ENCODE measurements at places on chromosomes 6 and 20.
A peak's percentile ranks its signal among the peaks of the same experiment; 100 is the strongest.

- no peak for DNase-seq
These were observed 229.6 kb downstream of the EYA2 start for GRCh38 chr20:47124181-47124717.

- DNase-seq: no peak
These were observed 53.9 kb downstream of the FAM50B start for GRCh38 chr6:3902871-3903648.

- DNase-seq: no peak
These were observed 11.0 kb upstream of the ELOVL5 start for GRCh38 chr6:53359843-53360092.

GRCh38 chr20:45318948-45319347 is 10.8 kb upstream of the MATN4 start:
- no peak for DNase-seq

DNA sequence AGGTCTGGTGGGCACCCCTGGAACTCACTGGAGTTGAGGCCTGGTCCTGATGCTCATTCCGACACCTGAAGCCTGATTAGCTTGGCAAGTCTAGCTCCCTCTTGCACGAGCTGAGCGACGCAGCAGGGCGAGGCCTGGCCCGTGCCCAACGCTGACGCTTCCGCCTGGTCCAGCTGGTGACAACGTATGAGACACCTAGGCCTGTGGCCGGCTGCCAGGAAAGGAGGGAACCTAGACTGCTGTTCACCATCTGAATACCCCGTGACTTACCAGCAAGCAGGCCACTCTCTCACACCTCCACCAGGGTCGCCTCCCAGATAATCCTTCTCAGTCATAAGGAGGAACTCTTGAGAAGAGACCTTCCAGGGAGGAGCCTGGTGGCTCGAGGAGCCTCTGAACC is 24.5 kb downstream of the YTHDF1 start:
- no peak for DNase-seq

- no peak for DNase-seq
These were observed 63.0 kb downstream of the MYB start for GRCh38 chr6:135243871-135244796.

- DNase-seq: no peak
These were observed 47.6 kb upstream of the SIM1 start for GRCh38 chr6:100512203-100512862.

DNA sequence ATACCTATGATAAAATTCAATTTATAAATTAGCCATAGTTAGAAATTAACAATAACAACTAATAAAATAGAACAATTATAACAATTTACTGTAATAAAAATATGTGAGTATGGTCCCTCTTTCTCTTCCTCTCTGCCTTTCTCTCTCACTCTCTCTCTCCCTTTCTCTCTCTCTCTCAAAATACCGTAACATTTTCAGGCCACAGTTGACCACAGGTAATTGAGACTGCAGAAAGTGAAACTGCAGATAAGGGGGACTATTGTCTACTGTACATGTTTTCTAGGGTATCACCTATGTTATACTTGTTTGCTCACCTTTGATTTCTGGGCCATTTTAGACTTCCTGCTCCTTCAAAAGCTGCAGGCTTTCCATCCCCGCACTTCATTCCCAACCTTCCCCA is 46.8 kb downstream of the LY86 start:
- no peak for DNase-seq

- DNase-seq: peak; percentile 41
These were observed 968 bp downstream of the PHF3 start for GRCh38 chr6:63636518-63637021.

DNA sequence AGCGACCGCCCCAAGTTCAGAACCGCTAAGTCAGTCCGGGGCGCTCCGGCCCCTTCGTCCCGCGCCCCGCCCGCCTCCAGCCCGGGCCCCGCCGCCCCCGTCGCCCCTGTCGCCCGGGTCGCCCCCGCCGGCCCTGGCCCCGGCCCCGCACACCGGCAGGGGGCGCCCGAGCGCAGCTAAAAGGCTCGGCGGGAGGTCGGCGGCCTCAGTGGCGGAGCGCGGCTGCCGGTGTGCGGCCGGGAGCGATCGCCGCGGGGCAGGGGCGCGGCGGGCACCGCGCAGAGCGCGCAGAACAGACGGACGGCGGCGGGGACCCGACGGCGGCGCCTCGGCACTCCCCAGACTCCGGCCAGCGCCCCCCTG is at the start of gene FNDC1:
Gene FNDC1 (plus strand): TSS at position 208 of the 363 bp plus-strand sequence. CDS start 197 bp downstream, outside the sequence.
- no peak for DNase-seq

GRCh38 chr20:9949563-9949962 is 85.2 kb upstream of the ANKEF1 start:
- DNase-seq: no peak

- no peak for DNase-seq
These were observed 1.3 kb downstream of the GCLC start for GRCh38 chr6:53543359-53544216.

- DNase-seq: no peak
These were observed 16.2 kb downstream of the LATS1 start for GRCh38 chr6:149701714-149702113.

DNA sequence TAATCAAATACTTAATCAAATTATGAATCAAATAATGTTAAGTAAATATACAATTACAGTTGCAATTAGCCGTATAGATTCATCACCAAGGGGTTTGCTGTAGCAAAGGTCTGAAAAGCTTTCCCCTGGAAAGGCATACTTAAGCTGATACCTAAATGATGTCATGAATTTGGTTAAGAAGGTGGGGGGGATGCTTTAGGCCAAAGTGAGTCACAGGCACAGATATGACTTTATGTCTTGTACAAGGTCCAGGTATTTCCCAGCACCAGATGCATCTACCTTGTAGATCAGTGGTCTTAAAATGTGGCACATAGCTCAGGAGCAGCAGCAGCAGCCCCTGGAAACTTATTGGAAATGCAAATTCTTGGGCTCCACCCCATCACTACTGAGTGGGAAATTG is 557.3 kb upstream of the CDH4 start:
- no peak for DNase-seq

DNA sequence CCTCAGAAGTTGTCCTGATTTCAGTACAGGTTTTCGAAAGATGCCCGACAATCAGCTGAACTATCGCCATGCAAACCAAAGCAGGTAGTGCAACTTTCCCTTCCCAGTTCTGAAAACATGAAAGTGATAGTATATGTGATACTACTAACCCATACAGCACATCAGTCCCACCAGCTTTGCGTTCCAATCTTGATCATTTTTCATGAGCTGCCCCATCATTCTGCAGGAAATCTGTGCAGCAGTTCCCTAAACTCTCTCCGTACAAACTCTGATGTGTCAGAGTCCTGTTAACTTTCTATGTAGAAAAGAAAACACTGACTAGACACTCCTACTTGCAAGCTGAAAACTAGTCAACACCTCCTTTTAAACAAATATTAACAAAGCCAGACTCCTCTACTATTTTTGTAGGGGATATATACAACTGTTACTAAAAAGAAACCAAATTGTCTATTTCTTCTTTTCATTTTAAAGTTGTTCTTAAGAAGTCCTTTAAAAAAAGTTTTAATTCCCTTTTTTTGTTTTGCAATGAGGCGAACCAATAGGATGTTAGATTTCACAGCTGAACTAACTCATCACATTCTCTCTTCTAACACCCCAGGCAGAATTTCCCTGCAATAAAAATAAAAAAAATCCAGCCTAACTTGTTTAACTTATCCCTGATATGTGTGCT is 99.6 kb upstream of the DST start:
- no peak for DNase-seq

- no peak for DNase-seq
These were observed 8.5 kb downstream of the IYD start for GRCh38 chr6:150377211-150377781.

DNA sequence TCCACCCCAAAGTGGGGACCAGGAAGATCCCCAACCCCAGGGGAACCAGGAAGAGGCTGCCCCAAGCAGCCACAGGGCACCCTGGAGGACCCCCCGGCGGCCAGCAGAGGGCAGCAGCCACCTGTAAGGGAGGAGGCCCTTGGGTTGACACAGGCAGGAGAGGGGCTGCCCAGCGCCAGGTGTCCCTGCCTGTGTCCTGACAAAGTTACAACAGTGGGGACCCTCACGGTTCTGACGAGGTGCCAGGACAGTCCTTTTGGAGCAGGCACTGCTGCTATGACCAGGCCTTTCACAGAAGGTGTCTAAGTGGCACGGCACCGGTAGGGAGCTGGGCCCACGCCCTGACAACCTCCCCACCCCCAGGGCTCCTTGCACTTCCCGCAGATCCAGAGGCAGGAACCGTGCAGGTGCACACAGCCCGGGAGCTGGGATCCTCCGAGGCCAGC is 176.7 kb downstream of the BMP7 start:
- DNase-seq: no peak

GRCh38 chr6:165653607-165654006 is 9.4 kb downstream of the PDE10A start:
- DNase-seq: no peak

DNA sequence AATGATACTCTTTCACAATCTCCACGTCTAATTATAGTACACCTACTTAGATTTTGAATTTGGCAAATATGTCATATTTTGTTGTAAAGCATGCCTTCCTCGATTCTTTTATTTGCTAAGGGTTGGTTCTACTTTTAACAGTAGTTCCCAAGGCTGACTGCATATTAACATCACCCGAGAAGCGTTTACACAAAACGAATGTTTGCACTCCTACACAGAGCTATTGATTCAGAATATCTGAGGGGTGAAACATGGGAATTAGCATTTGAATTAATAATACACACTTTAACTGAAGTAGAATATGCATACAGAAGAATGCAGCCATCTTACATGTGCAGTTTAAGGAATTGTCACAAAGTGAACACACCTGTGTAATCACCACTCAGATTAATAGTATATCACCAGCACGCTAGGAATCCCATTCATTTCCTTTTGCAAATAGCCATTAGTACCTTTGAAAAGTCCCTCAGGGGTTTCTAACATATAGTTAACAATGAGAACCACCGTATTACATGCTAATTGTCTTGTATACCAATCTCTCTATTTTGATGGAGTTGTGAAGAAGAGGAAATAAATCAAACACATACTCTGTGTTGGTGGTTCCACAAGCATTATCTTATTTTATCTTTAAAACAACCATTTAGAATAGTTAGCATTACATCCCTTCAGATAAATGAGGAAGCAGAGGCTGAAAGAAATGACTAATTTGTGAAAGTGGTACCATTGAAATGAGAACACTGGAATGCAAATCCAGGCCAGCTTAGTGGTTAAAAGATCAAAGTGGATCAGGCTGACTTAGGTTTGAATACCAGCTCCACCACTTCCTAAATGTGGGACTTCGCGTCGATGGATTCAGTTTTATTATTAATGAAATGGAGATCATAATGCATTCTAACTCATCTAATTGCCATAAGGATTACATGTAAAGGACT is 317.6 kb downstream of the HDGFL1 start:
- DNase-seq: no peak

DNA sequence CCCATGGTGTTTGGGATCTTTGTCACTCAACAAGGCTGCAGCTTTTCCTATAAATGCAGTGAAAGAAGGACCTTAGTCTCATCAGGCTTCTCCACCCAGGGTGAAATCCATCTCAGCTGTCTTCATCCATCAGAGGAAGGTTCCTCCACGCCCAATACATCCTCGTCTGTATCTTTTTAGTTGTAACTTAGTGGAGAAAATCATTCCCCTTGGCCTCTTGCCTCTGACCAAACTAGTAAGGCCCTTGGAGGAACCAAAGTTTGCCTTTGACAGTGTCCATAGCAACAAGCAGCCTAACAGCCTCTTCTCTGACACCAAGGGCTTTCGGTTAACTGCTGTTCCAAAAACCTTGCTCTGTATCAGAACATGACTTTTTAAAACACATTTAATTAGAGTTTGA is 230.3 kb upstream of the ECI2 start:
- DNase-seq: no peak

- no peak for DNase-seq
These were observed 38.6 kb downstream of the OVOL2 start for GRCh38 chr20:18019068-18019467.

DNA sequence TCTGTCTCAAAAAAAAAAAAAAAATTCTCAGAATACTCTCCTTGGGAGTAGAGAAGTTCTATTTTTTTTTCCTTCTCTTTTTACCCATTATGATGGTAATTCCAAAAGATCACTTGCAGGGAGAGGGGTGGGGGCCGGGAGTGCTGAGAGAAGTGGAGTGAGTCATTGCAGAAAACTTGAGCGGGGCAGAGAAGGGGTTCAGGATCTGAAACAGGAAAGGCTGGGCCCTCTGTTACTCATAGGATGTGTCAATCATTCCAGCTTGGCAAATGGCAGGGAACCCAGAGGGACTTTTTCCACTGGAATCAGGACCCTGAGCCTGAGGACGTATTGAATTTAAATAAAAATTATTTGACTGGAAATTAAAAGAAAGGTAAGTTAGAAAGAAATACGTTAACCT is 111.4 kb upstream of the ARMC2 start:
- DNase-seq: no peak

- DNase-seq: no peak
These were observed 23.8 kb downstream of the PHACTR3 start for GRCh38 chr20:59628171-59628570.

DNA sequence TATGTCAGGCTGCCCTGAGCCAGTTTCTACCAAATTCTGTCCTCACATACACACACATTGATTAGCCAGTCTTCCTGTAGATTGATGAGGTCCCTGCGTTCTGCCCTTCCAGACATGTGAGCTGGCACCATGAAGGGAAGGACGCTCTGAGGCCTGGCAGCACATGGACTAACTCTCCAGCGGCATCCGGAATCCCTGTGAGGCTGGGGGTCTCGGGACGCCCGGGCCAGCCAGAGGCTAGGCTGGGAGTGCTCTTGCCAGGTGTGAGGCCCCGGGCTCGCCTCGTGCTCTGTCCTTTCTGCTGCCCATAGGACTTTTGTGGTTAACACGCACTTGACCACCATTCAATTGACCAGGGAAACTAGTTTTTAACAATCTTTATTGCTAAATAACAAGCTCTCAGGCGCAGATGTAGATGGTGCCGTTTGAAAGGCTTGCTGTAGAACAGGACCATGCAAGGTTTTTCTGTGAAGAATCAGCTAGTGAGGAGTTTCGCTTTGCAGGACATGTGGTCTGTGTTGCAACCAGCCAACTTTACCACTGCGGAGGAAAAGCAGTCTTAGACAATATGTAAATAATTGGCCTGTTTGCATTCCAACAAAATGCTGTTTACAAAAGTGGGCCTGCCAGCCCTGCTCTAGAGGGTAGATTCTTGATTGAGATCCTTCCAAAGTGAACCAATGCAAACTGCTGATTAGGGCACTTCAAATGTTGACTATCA is 29.3 kb downstream of the FOXF2 start:
- no peak for DNase-seq

DNA sequence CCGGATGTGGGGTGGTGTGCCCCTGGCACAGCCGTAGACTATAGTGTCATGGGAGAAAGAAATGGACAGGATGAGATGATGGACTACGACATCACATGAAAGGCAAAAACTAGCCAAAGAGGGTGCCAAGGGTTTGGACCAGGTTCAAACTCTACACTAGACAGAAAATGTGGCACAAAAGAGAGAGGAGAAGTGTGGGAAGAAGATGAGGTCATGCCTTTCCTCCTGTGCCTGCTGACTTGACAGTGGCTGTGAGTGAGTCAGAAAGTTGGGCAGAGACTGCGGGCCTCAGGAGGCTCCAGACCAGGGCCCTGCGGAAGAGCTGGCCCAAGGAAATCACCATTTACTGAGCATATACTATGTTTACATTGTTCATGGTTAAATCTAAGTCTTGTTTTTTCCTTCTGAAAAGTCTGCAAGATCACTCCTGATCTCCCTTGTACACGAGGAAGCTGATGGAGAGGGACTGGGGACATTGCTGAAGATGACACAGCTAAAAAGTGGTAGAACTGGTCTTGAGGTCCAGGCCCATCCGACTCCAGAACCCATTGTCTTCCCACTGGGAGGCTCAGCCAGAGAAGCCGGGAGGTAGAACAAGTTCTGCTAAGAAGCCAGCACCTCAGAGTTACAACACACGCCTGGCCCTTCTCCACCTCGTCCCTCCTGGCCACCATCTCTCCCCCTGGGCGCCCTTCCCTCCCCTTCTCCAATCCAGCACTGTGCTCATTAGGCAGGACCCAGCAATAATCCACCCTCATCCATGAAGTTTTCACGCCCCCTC is 35.6 kb downstream of the CNKSR3 start:
- DNase-seq: no peak

Data from stimulated activated CD8-positive, alpha-beta memory T cell treated with anti-CD3 and anti-CD28 coated beads, Interleukin-4, amount 100 ng/mL, for 4 hours (primary cell).